ENCODE measurements at places on chromosomes 7 and 10. TPM values are rescaled to one million over a fixed set of nuclear protein-coding genes. Genes with fewer than 3 reads are reported as not detected.

Gene PAPOLB
- not detected for total RNA-seq

Gene ITPRID1
- not detected for total RNA-seq

Gene OR9A2
- not detected for total RNA-seq

Gene NPFFR1
- total RNA-seq = not detected

Gene TCAF2
- 18.5 TPM for total RNA-seq

Gene GRM8
- not detected for total RNA-seq

GRCh38 chr10:519716-520401 lies 169.6 kb downstream of the DIP2C start:
- no peak for DNase-seq

DNA sequence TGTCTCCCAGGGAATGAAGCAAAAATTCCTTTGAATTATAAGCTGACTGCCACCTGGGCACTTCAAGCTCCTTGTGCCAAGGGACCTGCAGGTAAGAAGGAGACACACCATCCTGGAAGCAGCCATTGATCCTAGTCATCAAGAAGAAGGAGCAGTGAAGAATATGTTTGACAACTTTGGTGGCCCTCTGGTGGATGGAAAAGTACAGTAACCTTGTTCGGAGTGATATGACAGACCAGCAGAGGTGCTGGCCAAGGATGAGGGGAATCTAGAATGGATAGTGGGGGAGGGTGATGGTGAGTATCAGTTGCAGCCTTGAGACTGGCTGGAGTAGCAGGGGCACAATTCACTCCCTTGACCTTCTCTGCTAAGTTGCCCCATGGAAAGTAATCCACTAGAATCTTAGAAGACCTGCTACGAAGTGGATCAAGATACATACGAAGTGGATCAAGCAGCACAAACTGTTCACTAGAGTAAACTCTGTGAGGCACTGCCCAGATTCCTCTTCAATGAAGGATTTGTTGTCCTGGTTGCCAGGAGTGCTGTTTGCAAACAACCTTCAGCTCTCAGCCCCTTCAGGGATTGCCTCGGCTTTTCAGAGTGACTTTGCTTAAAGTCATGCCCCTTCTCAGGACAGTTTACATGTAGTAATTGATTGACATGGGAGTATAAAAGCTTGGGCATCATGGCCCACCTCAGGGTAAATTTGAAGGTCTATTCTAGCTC lies 44.8 kb upstream of the ORC5 start:
- no peak for DNase-seq

- no peak for DNase-seq
Observed at GRCh38 chr10:118901380-118901779, 128.1 kb upstream of the NANOS1 start.

DNA sequence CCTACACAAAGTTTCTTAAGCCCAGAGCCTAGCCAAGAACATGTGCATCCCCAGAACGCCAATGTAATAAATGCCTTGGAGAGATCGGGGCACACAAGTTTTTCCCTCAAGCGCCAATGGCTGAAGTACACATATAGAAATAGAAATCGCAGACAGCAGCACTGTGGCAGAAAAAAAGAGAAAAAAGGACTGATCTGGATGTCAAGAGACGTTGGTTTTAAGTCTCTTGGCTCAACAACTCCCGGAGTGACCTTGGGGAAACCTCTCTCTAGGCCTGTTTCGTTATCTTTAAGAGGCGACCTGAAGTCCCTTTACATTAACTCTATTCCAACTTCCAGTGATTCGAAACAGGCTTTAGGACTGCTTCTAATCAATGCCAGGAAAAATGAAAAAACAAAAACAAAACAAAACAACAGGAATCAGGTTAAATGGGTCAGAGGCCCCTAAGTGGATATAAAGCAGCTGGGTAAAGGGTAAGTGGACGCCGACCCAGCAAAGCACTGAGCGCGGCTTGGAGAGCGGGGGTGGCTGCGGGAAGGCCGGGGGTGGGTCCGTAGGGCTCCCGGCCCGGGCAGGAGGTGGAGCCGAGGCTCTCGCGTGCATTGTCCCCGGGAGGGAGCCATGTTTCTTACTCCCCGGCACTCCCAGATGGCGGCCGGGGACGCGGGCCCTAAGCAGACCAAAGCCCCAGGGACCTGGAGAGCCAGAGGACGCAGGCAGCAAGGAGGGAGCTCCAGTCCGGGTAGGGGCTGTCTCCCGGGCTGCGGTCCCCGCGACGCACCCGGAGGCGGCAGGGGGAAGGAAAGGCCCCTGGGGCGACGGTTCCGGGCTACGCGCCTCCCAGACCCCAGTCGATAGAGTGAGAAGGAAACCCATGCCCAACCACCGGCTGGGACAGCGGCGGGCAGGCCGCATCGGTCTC lies 757 bp downstream of the EIF3A start:
- DNase-seq = no peak

Gene HSPA12A
- total RNA-seq = 3.0 TPM

DNA sequence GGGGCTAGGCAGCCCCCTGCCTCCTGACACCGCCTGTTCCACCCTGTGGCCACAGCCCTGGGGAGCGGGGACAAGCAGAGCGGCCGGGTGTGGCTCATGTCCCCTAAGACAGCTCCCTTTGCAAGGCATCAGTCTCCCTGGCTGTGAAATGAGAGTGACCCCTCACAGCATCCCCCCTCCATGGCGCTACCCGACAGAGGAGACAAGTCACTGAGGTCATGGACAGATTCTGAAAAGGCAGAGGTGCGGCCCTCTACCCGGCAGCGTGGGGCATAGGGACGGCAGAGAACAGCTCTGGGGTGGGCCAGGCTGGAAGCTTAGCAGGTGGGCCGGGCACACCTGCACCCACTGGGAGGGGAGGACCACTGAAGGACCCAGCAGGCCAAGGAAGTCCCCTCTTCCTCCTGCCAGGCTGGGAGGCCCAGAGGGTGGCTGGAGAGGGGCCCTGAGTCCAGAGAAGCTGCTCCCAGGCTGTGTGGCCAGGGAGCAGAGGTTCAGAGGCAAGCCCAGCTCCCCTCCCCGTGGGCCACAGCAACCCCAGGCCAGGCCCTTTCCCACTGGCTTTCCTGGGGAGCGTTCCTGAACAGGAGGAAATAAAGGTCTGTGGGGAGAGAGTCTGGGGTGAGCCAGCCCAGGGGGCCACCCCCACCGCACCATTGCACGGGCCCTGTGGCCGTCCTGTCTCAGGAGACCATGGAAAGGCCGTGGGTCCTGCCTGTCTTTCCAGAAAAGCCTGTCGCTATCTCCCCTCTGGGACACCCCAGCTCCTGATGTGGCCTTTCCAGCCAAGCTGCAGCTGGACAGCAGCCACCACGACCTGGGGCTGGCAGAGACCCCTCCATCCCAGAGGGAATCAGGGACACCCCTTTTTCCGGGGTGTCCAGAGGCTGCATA lies 1.7 kb downstream of the ADAP1 start:
- no peak for DNase-seq

- DNase-seq = no peak
Observed at GRCh38 chr7:46999866-47000265, 582.0 kb downstream of the TNS3 start.

Gene LIPK
- not detected for total RNA-seq

- DNase-seq = no peak
Observed at GRCh38 chr7:43509906-43510305, 73.0 kb upstream of the STK17A start.

Gene BAG3
- total RNA-seq = 70.9 TPM

Gene USP6NL
- 24.3 TPM for total RNA-seq

GRCh38 chr7:100632951-100633717 lies 8.2 kb downstream of the TFR2 start:
- DNase-seq = no peak

DNA sequence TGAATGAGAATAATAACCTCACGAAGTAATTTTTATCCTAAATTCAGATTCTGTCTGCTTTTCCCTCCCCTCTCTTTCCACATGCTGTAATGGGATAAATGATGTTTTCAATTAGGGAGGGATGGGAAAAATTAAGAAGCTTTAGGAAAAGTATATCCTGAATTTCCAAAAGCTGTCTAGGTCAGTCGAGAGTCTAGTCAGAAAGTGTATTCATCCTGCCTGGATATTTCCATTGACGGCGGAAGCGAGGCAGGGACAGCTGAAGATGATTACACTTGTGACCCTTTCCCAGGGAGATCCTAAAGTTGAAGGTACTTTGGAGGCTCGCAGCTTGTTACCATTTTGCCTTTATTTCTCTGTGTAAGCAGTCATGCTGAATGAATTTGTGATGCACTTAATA lies 204.1 kb downstream of the ZNF365 start:
- no peak for DNase-seq

DNA sequence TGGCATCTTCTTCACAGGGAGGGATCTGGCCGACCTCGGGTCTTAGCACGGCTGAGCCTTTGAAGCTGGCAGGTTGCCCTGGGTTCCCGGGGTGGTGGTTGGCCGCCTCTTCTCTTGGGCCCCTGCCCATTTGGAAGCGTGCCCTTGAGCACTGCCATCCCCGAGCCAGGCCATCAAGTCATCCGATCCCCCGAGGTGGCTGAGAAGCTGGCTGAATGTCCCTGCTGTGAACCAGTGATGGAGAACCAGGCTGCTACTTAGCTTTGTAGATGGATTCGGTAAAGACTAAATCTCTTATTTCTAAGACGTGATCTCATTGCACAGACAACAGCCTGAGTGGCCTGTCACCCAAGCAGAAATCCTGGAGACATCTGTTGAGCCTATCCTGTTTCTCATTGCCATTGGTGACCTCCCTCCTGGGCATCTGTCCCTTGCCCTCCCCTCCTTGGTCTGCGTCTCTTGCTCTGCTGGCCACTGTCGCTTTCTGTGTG lies 74.3 kb downstream of the GRK5 start:
- no peak for DNase-seq

DNA sequence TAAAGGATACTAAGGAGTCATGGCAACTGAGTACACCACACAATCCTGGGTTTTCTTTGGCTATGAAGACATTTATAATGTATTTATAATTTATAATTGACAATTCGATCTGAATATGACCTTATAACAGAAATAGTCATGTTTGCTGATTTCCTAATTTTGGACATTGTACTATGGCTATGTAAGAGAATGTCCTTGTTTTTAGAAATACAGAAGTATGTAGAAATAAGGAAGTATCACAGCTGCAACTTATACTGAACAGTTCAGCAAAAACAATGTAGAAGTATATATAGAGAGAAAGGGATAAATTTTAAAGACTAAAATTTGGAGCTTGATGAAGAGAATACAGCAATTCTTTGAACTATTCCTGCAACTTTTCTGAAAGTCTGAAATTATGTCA lies 32.6 kb downstream of the PRLHR start:
- no peak for DNase-seq

- DNase-seq = no peak
Observed at GRCh38 chr7:92648067-92648466, 57.9 kb upstream of the FAM133B start.

GRCh38 chr7:130875-131780 lies 61.2 kb upstream of the FAM20C start:
- no peak for DNase-seq

DNA sequence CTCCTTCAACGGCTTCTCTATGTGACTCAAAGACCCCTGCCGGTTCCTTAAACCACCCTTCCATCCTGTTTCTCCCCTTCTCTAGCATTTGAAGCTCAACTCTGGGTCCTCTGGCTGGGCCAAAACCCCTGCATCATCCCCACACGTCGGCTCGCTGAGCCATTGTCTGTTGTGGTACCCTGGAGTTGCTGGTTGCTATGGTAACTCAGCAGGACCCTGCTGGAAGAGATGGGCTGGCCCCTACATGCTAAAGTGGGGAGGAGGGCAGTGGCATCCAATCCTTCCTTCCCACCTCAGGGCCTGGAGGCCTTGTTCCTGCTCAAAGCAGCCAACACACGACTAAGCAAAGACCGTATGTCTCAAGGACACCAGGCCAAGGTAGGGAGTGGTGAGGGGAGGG lies 452.5 kb downstream of the PLXNA4 start:
- no peak for DNase-seq

- no peak for DNase-seq
Observed at GRCh38 chr10:7819121-7819460, 786 bp downstream of the TAF3 start.

DNA sequence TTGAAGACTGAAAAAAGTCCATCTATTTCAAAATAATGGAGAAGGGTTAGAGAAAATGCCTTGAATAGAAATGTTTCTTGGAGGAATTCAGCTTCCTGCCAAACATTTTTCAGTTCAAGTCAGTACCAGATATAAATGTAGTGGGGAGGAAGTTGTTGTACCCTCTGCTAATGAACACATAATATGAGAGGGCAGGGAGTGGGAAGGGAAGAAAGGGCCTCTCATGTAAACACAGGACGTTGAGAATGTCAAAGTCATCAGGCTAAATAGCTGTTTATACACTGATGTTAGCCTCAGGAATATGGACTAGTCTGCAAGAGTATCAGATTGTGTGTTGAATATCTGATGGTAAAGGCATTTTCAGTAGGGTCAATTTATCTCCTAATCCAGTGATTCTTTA lies 37.0 kb downstream of the GPR37 start:
- no peak for DNase-seq

DNA sequence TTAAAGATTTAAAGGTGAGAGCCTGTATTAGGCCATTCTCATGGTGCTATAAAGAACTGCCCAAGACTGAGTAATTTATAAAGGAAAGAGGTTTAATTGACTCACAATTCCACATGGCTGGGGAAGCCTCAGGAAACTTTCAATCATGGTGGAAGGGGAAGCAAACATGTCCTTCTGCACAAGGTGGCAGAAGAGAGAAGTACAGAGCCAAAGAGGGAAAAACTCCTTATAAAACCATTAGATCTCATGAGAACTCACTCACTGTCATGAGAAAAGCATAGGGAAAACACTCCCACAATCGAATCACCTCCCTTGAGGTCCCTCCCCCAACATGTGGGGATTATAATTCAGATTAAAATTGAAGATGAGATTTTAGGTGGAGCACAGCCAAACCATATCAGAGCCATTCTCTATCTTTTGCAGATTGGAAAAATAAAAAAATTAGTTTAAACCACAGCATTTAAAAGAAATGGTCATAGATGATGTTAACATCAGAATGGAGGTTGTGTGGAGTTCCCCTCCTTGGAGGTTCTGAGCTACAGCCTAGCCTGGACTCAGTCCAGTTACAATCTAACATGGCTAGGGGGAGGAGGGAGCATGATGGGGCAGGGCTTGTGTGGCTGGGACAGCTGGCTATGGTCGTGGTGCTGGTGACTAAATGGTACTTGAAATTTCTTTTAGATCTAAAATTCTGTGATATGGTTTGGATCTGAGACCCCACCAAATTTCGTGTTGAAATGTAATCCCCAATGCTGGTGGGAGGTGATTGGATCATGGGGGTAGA lies 33.1 kb downstream of the GSTO2 start:
- no peak for DNase-seq

DNA sequence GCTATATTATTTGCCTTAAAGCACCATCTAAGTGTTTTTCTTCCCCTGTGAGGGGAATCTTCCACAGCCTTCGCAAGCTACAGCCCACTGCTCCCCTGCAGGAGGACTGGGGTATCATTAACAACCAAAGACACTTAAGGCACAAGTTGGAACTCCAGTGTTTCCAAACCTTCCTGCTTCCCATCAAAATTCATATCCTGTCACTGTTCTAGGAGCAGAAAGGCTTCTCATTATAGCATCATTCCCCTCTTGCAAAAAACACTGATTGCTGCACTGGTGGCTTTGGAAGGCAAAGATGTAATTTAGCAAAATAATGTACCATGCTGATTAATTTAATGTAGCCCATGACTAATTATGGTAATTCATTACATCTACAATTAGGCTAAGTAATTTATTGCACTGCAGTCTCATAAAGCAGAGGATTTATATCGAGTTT lies 207.2 kb downstream of the SKAP2 start:
- no peak for DNase-seq

Gene CLDN12
- 9.5 TPM for total RNA-seq

Data from glomerular endothelial cell (primary cell).